ENCODE measurements at places on chromosomes 3 and 15. TPM values are rescaled to one million over a fixed set of nuclear protein-coding genes. Genes with fewer than 3 reads are reported as not detected.

RAD18 gene
- total RNA-seq: 3.8 TPM

NR1I2 gene
- 206 TPM for total RNA-seq

GNB5 gene
- 12.7 TPM for total RNA-seq

RPP25 gene
- 2.1 TPM for total RNA-seq

C3orf52 gene
- total RNA-seq: 0.28 TPM

HGD gene
- total RNA-seq: 510 TPM

COL6A5 gene
- total RNA-seq: not detected

IMPG2 gene
- total RNA-seq: 0.03 TPM

TIGIT gene
- total RNA-seq: 0.10 TPM

PLCL2 gene
- total RNA-seq: 5.6 TPM

ST3GAL6 gene
- 41.8 TPM for total RNA-seq

OR4M2 gene
- not detected for total RNA-seq

PLS1 gene
- total RNA-seq: 14.2 TPM

DIPK2A gene
- 9.5 TPM for total RNA-seq

SPINK8 gene
- not detected for total RNA-seq

CHL1 gene
- 0.45 TPM for total RNA-seq

ZNF385D gene
- total RNA-seq: 2.1 TPM

MAP3K13 gene
- 20.0 TPM for total RNA-seq

P2RY1 gene
- total RNA-seq: 1.1 TPM

CASR gene
- 0.30 TPM for total RNA-seq

CFAP92 gene
- not detected for total RNA-seq

C2CD4A gene
- total RNA-seq: 0.50 TPM

THRB gene
- 30.7 TPM for total RNA-seq

SLC9A9 gene
- total RNA-seq: 2.5 TPM

FAM107A gene
- total RNA-seq: 0.88 TPM

TMC3 gene
- not detected for total RNA-seq

TGM5 gene
- not detected for total RNA-seq

TMEM212 gene
- not detected for total RNA-seq

MITF gene
- total RNA-seq: 4.3 TPM

VILL gene
- total RNA-seq: 0.48 TPM

HRH1 gene
- 0.50 TPM for total RNA-seq

SOX14 gene
- total RNA-seq: not detected

A4GNT gene
- not detected for total RNA-seq

OR5H6 gene
- total RNA-seq: not detected

ZDHHC23 gene
- total RNA-seq: 11.7 TPM

PPP2R3A gene
- total RNA-seq: 1.5 TPM

IL5RA gene
- total RNA-seq: not detected

UBA3 gene
- total RNA-seq: 20.0 TPM

ACTRT3 gene
- total RNA-seq: 1.6 TPM

PP2D1 gene
- total RNA-seq: not detected

GREM1 gene
- 2.2 TPM for total RNA-seq

DOCK3 gene
- total RNA-seq: not detected

APOD gene
- total RNA-seq: 0.25 TPM

GOLGA8T gene
- 0.30 TPM for total RNA-seq

BFSP2 gene
- total RNA-seq: not detected

PRR20G gene
- not detected for total RNA-seq

CLSTN2 gene
- total RNA-seq: 1.9 TPM

FBN1 gene
- total RNA-seq: 2.7 TPM

UROC1 gene
- total RNA-seq: 112 TPM

ZNF620 gene
- total RNA-seq: 1.0 TPM

CP gene
- total RNA-seq: 1,073 TPM

SNTN gene
- total RNA-seq: not detected

LSAMP gene
- total RNA-seq: 0.28 TPM

NR2F2 gene
- 37.0 TPM for total RNA-seq

LSMEM2 gene
- total RNA-seq: not detected

GOLGA6L7 gene
- not detected for total RNA-seq

NPAP1 gene
- total RNA-seq: 0.05 TPM

SELENOK gene
- total RNA-seq: 30.3 TPM

MST1 gene
- 838 TPM for total RNA-seq
